ENCODE measurements at places on chromosomes 2 and 18.

GRCh38 chr2:191899410-191899809 is 52.5 kb upstream of the CAVIN2 start:
- DNase-seq, result no peak

GRCh38 chr18:79964330-79965118 is at the start of gene HSBP1L1:
Gene HSBP1L1, plus strand, starts transcription at chr18:79964643. Its CDS starts 93 bp downstream, at chr18:79964736.
- peak; percentile 51 for DNase-seq

DNA sequence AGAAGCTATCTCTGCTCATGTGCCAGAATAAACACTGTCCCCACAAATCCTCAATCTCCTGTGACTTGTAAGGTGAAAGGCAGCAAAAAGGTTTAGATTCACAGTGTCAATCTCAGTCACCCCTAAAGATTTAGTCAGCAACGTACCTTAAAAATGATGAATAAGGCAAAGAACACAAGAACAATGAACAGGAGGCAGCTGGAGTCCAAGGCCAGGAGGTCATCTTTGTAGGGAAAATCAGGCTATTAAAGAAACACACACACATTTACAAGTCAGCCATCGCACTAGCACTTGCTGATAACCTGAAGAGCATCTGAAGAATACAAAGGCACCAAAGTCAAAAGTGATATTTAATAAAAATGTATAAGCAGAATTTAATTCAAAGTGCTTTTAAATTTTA is 16.6 kb downstream of the LAPTM4A start:
- DNase-seq, result no peak

DNA sequence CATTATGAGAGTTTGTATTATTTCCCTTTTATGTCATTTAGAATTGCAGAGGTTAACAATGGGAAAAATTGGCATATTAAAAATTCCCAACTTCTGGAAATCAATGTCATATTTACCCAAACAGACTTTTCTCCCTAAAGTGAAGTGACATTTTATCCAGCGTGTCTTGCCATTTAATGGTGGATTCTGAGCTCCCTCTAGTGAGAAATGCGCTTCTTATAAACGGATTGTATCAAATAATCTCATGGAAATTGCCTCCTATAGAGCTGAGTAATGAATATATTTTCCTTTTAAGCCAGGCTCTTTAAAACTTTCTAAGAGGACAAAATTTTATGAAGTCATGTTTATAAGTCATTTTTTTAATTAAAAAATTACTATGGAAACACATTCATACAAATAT is 5.7 kb upstream of the GCFC2 start:
- no peak for DNase-seq

DNA sequence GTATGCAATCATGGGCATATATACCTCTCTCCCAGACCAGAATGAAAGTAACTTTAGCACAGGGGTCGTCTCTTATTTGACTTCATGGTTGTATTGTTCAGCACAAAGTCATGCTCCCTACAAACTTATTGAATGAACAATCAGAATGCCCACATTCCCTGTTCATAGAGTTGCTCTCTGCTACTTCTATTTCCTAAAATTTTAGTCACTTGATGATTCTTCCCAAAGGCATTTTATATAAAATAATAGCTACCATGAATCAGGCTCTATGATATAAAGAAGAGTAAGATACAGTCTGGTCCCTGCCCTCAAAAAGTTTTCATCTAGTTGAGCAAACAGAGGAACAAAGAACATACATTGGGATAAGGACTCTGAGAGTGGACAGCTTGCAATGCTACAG is 162.2 kb downstream of the SLC39A10 start:
- no peak for DNase-seq

GRCh38 chr18:57051657-57052044 is 95.2 kb upstream of the BOD1L2 start:
- no peak for DNase-seq

DNA sequence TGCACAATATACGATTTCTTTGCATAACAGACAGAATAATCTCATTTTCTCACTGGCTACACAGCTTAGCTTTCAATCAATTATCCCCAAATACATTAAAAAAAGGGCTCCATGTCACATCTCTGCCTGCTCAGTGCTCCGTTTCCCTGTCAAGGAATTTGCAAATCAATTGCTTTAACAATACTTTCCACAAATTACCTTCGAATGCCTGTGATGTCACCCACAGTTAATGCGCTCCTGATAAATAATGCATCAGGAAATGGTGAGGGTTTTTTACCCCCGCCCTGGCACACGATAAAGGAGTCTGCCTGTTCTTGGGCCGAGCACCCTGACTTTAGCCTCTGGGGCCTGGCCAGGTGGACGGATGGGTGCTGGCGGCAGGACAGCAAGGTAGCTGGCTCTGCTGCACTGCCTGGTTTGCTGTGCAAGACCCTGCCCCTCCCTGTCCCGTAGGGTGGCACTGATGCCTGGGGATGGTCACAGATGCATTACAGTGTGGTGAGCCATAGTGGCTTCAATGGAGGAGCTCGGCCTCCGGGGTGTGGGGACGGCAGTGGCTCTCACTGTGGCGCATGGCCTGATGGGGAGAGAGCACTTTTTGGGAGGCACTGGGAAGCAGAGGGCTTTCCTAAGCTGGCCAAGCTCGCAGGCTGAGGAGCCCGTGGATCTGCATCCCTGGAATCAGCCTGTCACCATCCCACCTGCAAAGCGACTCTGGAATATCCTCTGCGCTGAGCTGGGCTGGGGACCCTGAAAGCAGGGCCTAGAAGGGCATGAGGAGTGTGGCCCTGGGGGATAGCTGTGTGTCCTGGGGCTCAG is 88.3 kb upstream of the HS6ST1 start:
- no peak for DNase-seq

DNA sequence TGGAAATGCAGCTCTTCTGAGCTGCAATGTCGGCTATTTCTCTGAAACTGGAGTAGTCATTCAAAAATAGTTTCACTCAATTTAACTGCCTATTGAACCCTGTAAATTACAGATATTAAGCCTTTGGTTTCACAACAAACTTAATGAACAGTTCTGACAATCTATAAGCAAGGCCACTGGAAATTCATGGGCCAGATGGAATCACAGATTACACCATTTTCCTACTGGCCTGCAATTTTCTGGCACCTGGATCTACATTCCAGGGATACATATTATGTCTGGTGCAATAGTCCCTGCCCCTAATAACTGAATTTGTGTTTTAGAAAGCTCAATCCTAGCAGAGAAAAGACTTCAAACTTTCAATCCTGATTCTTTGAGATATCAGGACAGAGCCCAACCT is 551.7 kb downstream of the RNF144A start:
- no peak for DNase-seq

DNA sequence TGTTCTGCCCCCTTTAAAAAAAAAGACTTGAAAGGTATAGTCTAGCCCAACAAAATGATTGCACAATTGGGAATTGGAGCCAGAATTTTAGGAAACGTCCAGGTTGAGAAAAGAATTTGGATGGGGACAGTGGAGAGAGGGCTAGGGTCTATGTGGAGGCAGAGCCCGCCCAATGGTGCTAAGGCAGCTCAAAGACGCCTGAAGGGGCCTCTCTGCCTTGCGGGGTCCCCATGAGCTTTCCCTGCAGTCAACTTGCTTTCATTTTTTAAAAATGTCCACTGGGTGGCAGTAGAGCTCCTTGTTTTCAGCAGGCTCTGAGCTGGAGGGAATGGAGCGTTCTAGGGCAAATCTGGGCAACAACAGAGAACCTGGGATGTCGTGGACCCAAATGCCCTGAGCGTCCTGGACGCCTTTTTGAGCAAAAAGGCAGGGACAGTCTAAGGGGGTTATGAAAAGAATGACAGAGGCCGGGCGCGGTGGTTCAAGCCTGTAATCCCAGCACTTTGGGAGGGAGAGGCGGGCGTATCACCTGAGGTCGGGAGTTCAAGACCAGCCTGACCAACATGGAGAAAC is 40.2 kb upstream of the ITM2C start:
- DNase-seq, result peak; percentile 5

- DNase-seq, result no peak
Observed at GRCh38 chr2:84832772-84833461, 48.0 kb downstream of the TRABD2A start.

DNA sequence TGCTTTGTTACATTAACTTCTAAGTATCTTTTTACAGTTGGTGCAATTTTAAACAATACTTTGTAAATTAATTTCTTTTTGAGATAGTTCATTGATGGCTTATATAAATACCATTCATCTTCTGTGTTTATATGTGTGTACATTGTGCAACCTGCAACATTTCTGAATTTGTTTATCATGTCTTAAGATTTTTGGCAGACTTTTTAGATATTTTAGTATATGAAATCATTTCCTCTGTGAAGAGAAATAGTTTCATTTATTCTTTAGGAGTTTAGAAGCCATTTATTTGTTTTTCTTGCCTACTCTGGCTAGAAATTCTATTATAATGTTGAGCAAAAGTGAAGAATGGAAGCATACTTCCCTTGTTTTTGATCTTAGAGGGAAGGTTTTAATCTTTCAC is 337.8 kb upstream of the DSEL start:
- DNase-seq, result no peak

- DNase-seq, result no peak
Observed at GRCh38 chr2:199987586-199987985, 32.2 kb downstream of the MAIP1 start.

- no peak for DNase-seq
Observed at GRCh38 chr2:174014011-174014698, 49.0 kb upstream of the SP3 start.

DNA sequence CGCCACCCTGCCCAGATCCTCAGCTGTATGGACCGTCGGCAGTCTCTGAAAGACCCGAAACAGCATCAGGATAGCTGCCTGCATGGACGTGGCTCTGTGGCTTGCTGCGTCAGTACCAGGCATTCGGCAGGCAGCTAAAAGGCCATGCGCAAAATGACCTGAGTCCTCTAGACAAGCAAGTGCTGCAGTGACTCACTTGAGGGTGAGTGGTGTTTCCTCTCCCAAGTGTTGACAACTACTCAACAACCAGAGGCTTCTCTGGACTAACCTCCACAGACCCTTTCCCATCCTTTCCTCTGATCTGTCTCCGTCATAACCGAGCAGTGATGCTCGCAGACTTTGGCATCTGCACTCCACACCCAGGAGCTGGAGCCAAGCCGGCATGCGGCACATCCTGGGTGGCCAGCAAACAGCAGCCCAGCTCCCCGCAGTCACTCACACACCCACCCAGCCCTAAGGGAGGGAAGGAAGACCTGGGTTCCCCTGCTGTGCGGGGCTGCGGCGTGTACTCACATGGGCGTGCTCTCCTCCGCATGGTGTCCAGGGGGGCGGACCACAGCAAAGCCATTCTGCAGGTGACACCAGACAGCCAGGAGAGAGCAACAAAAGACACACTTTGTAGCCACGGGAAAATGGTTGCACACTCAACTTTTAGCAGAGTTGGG is 239.3 kb downstream of the TWIST2 start:
- DNase-seq, result no peak

DNA sequence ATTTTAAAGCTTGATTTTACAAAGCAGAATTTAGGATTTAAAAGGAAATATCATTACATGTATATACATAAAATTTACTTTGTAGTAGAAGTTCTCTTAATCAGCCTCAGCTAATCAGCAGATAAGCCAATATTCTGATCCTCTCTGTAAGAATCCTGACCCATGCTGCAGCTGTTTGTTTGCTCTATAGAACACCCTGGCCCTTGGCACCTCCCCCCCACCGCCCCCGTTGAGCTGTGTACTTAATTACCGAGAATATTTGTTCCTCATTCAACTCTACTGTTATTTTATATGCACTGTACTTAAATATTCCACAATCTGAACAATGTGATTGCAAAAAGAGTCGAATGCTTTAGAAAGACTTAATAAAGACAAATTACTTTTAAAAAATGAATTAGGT is 98.0 kb downstream of the EVA1A start:
- DNase-seq, result no peak

DNA sequence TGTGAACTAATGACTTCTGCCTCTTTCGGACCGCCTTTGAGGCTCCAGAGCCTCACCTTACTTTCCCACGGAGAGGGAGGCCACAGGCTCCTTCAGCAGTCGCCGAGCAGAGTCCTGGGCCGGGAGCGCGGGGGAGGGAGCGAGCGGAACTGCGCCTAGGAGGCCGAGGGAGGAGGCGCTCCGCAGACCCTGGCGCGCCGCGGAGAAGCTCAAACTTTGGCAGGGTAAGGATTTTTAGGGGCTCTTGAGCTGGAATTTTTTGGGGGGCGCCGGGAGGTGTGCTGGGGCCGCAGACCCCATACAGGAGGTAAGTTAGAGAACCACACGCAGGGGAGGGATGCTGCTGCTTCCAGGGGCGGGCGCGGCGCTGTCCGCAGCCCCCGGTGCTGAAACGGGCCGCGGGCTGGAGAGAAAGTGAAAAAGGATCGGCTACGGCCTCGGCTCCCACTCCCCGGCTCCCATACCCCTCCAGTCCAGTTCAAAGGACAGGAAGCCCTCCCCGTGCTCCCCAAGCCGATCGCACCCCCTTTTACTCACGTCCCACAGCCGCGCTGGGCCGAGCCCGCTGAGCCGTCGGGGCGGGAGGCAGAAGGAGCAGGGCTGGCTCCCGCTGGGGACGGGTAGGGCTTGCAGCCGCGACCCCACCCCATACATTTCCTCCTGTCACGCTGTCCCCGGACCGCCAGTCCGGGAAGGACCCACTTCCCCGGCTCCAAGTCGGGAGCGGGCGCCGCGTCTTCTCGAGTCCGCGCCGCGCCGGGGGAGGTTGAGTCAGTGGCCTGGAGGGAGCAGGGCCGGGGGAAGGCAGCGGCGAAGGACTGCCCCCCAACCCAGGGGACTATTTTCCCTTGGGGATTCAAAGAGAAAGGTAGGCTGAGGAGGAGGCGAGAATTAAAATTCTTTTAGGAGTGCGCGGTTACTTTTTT is at the start of gene CNGA3:
Gene CNGA3 (plus strand): TSS at position 146 of the 926 bp plus-strand sequence. CDS start 23,520 bp downstream, outside the sequence.
- no peak for DNase-seq

- no peak for DNase-seq
Observed at GRCh38 chr2:102910724-102911123, 148.9 kb downstream of the TMEM182 start.

DNA sequence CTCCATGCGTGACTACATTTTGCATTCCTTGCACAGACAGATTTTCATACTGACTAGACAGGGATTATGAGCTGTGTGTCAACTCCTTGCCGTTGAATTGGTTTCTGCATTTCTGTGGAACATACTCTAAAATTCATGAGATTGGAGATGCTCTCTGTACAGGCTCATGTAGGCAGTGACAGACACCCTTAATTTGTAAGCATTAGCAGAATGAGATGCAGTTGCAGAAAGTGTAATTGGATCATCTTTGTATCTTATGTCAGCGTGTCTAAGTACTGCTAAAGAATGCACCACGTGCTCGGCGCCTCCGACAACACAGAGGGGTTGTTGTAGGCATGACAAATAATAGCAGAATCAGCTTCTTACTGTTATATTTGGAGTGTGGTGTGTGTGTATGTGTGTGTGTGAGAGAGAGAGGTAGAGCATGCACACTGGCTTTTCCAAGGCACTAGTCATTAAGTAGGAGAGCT is 212.4 kb downstream of the CMPK2 start:
- no peak for DNase-seq

- DNase-seq, result no peak
Observed at GRCh38 chr2:219058541-219059374, 2.0 kb downstream of the IHH start.

DNA sequence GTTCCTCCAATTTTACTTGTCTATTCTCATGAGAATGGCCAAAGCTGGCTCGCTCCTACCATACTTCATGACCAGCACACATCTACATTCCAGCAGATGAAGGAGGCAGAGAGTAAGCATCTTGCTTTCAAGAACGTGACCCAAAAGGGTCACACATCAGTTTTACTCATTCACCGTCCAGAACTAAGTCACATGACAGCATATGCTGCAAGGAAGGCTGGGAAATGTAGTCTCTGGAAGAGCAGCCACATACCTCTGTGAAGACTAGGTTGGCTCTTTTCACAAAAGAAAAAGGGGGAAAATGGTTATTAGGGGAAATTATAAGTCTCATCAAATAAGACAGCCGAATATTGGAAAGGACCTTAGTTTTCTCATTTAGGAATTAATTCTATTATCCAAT is 835.3 kb downstream of the EPHA4 start:
- DNase-seq, result no peak

Data from activated CD4-positive, CD25-positive, alpha-beta regulatory T cell (primary cell).